GM12892 (cell line): ENCODE measurements at places on chromosomes 11 and 22.
A peak's percentile ranks its signal among the peaks of the same experiment; 100 is the strongest.

DNA sequence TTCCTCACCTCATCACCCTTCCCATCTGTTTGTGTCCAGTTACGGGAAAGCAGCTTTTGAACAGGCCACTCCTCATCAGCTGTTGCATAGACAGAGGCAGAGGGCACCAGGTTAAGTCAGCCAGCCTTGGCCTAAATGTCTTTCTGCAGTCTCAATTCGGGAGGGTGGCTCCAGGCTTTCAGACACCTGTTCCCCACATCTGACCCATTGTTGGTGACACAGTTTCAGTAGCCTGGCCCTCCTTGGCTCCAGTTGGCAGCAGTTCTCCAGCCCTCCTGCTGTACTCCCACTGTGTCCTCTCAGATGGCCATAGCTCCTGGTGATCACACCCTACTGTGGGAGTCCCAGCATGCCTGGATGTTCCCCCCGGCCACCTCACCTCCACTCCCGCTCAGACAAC lies 70.8 kb upstream of the MYOD1 start:
- no peak for DNase-seq

DNA sequence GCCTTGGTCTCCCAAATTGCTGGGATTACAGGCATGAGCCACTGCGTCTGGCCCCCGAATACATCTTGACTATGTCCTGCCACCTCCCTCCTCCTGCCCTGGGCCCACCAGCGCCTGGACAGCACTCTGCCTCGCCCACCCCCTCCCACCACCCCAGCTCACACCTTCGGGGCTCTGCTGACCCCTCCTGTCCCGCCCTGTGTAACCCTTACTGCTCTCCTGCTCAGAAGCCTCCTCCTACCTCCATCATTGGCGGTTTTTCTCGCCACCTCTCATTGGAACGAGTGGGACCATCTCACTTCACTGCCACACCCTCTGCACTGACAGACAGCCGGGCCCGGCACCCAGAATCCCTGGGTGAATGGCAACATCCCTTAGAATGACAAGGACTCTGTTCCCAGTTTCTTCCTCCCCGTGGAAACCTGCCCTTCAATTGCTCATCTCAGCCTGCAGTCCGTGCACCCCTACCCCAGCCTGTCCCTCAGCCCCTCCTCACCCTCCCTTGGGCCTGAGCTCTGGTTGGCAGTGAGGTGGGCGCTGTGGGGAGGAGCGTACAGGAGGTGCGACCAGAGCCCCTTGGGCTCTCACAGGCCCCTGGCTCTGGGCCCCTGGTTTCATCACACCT lies 32.2 kb downstream of the LRRC74B start:
- DNase-seq, result no peak

GRCh38 chr11:96052921-96053651 lies 129.2 kb upstream of the MTMR2 start:
- no peak for DNase-seq

GRCh38 chr11:59556115-59556916 lies 45.0 kb downstream of the OR4D9 start:
- no peak for DNase-seq

DNA sequence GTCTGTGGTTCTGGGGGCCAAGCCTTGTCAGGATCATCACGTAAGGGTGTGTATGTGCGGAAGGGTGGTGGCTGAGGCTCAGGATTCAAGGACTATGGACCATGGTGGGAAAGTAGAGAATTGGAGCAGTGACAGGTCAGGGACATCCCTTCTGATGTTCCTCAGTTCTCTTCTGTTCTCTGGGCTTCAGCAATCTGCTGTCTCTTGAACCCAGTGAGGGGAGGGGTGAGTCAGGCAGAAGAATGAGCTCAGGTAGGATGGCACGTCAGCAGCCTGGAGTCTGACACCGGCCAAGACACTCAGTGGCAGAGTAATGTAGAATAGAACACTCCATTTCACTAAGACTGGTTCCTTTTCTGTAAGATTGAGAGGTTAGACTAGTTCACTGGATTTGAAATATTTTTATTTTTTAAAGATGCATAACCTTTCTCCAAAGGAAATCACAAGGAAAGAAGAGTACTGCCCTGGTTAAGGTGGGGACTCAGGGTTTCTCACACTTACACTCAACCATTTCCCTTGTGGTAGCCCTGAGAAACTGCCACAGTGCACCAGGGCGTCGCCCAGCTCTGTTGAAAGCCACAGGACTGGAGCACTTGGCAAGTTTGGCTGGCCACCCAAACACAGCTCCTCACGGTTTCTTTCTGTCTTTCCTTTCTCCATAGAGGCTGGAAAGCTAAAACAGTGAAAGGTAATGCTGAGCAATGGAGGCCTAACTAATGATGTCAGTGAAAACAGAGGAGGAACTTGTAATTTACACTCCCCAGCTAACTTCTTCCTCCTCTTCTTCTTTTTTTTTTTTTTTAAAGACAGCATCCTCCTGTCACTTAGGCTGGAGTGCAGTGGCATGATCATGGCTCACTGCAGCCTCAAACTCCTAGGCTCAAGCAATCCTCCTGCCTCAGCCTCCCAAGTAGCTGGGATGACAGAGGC lies 23.1 kb upstream of the MICAL2 start:
- DNase-seq, result no peak

- peak; percentile 83 for DNase-seq
Measured at GRCh38 chr22:37162221-37163095, 12.7 kb upstream of the IL2RB start.

- DNase-seq, result no peak
Measured at GRCh38 chr22:23922921-23923320, 28.7 kb downstream of the MIF start.
